ENCODE measurements at places on chromosomes 4 and X.

- no peak for DNase-seq
These were observed 124.4 kb downstream of the TMA16 start for GRCh38 chr4:163618845-163619244.

DNA sequence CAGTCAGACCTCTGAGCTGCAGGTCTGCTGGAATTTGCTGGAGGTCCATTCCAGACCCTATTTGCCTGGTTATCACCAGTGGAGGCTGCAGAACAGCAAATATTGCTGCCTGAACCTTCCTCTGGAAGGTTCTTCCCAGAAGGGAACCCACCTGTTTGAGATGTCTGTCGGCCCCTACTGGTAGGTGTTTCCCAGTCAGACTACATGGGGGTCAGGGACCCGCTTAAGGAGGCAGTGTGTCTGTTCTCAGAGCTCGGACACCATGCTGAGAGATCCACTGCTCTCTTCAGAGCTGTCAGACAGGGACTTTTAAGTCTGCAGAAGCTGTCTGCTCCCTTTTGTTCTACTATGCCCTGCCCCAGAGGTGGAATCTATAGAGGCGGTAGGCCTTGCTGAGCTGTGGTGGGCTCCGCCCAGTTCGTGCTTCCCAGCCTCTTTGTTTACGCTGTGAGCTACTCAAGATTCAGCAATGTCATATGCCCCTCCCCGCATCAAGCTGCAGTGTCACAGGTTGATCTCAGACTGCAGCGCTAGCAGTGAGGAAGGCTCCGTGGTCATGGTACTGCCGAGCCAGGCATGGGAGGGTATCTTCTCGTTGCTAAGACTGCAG lies 44.1 kb upstream of the KDR start:
- no peak for DNase-seq

- DNase-seq = peak; percentile 75
These were observed 173.0 kb upstream of the PCDH18 start for GRCh38 chr4:137705171-137705783.

- DNase-seq = no peak
These were observed 95.0 kb upstream of the TBL1X start for GRCh38 chrX:9369802-9370291.

DNA sequence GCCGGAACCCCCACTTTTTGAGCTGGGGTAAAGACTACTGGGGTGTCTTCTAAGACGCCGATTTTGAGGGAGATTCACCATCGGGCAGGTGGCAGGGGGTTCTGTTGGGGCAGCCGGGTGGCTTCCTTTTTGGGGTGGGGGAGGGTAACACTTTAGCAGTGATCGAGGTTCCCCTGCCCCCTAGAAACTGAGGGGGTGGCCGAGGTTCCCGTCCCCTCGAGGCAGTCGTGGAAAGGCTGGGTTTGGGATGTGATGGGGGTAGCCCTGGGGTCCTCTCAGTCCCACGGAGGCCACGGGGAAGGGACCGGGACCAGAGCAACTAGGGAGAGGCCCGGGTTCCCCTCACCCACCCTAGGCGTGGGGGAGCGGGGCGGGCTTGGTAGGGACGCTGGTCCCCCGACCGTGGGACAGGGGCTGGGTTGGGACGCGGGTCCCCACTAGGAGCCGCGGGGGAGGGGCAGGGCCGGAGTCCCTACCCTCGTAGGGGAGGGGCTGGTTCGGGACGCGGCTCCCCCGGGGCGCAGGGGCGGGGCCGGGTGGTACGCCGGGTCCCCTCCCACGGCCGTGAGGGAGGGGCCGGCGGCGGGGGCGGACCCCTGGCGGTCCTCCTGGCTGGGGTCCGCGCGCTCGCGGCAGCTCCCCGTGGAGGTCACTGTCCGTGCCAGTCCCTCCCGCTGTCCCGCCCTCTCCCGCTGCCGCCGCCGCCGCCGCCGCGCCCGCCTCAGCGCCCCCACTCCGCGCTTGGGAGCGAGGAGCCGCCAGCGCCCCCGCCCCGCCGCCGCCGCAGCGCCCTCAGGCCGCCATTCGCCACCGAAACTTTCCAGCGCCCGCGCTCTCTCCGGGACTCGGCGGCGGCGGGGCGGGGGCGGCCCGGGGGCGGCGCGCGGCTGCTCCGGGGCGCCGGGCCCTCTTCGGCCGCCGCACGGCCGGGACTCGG lies at the start of gene TBL1X:
TSS of gene TBL1X (plus strand) at position 624 of the 937 bp plus-strand sequence. CDS start 188,529 bp downstream, outside the sequence.
- DNase-seq = peak; percentile 63

DNA sequence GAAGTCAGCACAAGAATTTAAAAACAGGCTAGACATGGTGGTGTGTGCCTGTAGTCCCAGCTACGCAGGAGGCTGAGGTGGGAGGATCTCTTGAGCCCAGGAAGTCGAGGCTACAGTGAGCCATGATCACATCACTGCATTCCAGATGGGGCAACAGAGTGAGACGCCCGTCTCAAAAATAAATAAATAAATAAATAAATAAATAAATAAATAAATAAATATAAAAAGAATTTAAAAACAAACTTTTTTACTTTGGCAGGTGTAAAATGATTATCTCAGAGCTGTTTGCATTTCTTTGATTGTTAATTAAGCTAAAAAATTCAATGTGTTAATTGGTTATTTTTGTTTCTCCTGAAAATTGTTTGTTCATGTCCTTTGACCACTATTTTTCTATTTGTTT lies 97.5 kb upstream of the RPS6KA3 start:
- no peak for DNase-seq

GRCh38 chr4:126708716-126709115 lies 924.0 kb upstream of the INTU start:
- no peak for DNase-seq

GRCh38 chr4:2750719-2751605 lies 5.2 kb downstream of the TNIP2 start:
- DNase-seq = no peak

- DNase-seq = no peak
These were observed 105.4 kb downstream of the CYLC1 start for GRCh38 chrX:83966347-83966746.

- DNase-seq = peak; percentile 39
These were observed 29.5 kb upstream of the MAP3K15 start for GRCh38 chrX:19544693-19545305.

DNA sequence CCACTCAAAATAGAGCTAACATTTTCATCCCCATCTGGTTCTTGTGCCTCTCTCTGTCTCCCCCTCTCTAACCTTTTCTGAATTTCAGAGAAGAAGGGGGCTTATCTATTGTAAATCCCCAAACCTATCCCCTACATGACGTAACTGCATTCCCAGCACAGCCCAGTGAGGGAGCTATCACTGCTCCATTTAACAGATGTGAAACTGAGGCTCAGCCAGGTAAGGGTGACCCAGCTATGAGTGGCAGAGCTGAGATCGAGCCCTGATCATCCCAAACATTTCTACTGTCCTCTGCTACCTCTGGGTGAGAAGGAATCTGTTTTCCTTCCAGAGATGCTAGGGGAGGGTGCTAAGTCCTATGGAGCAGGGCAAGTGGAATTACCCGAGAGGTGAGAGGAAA lies 107.5 kb downstream of the SLC2A9 start:
- no peak for DNase-seq

DNA sequence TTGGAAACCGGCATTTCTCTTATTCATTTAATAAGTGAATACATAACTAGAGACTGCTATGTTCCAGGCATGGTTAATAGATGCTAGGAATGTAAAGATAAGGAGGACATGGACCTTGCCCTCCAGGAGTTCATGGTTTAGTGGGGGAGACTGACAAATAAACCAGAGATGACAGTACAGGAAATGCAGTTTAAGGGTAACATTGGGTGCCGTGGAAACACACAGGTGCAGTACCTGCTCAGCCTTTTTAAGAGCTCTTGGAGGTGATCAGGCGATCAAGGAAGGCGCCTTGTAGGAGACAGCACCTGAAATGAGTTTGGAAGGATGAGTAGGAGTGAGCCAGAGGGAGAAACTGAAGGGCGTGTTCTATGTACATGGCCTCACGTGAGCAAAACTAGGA lies 145.8 kb downstream of the AASDH start:
- no peak for DNase-seq

GRCh38 chr4:27020603-27021002 lies 160.0 kb downstream of the STIM2 start:
- DNase-seq = no peak

DNA sequence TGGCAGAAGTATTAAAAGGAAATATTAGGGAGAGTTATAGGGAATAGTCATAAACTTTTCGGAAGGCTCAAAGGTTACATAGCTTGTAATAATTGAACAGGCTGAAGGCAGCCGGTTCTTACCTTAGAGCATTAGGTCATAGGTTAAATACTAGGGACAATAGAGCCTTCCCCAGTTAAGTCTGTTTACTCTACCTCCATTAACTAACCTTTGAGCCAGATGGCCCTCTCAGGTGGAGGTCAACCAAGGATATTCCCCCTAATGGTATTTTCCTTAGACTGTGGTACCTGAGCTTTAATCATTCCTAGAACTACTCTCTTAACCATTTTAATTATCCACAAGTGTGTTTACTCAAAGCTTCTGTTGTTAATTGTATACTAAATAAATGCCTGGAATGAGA lies 920.9 kb upstream of the PABPC4L start:
- DNase-seq = no peak

DNA sequence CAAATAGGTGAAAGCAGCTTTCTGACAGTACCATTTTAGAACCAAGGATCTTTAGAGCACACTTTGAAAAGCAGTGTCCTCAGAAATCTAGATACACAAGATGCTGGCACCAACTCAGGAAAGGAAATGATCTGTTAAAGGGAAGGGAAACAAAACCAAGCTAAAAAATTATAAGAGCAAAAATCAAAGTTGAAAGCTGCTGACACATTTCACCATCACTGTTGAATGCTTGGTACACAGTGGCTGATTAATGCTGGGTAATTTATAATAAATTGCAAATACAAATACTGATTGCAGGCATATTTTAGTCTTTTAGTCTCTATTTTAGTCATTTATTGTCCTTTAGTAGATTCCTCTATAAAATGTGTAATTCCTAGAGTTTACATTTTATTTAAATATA lies 1540.1 kb upstream of the PCDH10 start:
- DNase-seq = no peak

Data from EL (cell line).